Osteoblast (primary cell): ENCODE measurements at places on chromosomes 3 and 15. TPM values are rescaled to one million over a fixed set of nuclear protein-coding genes. Genes with fewer than 3 reads are reported as not detected.

DNA sequence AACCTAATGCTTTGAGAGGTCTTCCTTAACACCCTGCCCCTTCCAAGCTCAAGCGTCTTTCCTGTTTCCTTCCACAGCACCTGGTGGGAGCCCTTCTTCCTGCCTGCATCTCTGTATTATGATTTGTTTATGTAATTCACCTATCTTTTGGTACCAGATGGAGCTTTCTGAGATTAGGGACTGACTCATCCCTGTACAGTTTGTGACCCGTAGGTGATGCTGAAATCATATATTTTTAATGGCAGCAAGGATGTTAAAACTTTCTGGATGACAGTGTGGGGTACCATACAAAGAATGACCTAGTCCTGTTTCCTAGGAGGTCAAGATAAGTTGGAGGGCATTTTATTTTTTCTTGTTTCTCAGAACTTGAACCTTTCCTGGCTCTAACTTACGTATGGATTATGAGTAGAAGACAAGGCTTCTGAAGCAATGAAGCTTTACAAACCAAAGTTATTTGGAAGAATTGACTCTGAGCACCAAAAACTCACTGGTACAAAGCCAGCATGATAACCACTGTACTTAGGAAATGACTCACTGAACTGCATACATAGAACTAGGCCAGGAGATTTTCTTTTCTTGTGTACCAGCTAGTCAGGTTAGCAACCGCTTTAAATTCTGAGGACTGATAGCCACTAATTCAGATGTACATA is 46.6 kb downstream of the HHLA2 start:
- DNase-seq = peak; percentile 34
- H3K36me3 ChIP-seq = no peaks in the 10 kb centered on the region
- H3K27me3 ChIP-seq = peaks cover 7% of the 10 kb centered on the region
- H3K27ac ChIP-seq = no peak overlapping the region
- no peaks in the 10 kb centered on the region for H3K4me1 ChIP-seq

ROPN1 gene
- total RNA-seq = not detected in 2 replicates

- peaks cover 48% of the 10 kb centered on the region for H3K4me1 ChIP-seq
- no peaks in the 10 kb centered on the region for H3K36me3 ChIP-seq
- no peaks in the 10 kb centered on the region for H3K27me3 ChIP-seq
- peak; percentile 92 for DNase-seq
These were observed 53.5 kb downstream of the SUCNR1 start for GRCh38 chr3:151926956-151927355.

DNA sequence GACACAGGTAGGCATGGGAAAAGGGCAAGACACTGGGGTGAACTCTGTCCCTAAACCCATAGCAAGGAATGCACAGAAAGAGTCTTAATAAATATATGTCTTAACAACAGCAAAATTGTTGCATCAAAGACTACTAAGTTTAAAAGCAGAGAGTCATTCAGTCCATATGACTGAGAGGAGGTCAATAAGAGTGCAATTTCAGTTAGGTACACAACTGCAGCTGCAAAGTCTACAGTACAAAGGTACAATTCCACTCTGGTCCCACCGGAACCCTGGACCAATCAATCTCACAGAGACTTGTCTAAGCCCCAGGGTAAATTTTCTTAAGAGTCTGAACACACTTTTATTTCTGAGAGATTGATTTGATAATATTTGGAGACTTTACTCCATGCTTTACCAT is 6.9 kb downstream of the CP start:
- H3K4me3 ChIP-seq = no peak overlapping the region
- H3K27ac ChIP-seq = no peak overlapping the region
- H3K36me3 ChIP-seq = no peaks in the 10 kb centered on the region

- no peak overlapping the region for H3K4me3 ChIP-seq
- DNase-seq = no peak
- H3K27ac ChIP-seq = no peak overlapping the region
- no peaks in the 10 kb centered on the region for H3K36me3 ChIP-seq
These were observed 15.2 kb upstream of the PIK3R4 start for GRCh38 chr3:130761730-130762311.

GLDN gene
- 0.59 and 1.1 TPM in 2 replicates for total RNA-seq

PRRT3 gene
- 3.5 and 4.3 TPM in 2 replicates for total RNA-seq

RFX7 gene
- total RNA-seq = 7.6 and 8.5 TPM in 2 replicates

SERPINI1 gene
- total RNA-seq = 1.4 and 2.7 TPM in 2 replicates

DNA sequence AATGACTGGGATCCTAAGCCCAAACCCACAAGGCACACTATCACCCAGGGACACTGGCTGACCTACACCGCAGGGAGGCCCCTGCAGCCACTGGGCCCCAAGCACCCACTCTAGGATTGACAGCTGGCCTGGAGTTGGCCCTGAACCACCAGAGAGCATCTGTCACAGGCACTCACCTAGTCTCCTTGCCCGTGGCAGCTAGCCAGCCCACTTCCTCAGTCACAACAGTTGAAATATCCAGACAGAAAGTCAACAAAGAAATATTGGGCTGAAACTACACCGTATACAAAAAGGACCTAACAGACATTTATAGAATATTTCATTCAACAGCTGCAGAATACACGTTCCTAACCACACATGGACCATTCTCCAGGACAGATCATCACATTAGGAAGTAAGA is 5.2 kb upstream of the SPINK8 start:
- no peak overlapping the region for H3K27ac ChIP-seq
- no peaks in the 10 kb centered on the region for H3K36me3 ChIP-seq
- H3K4me3 ChIP-seq = no peak overlapping the region

- no peaks in the 10 kb centered on the region for H3K36me3 ChIP-seq
- H3K4me3 ChIP-seq = no peak overlapping the region
- H3K27me3 ChIP-seq = no peaks in the 10 kb centered on the region
- no peak for DNase-seq
These were observed 406.3 kb downstream of the MAGI1 start for GRCh38 chr3:65632414-65632813.

- DNase-seq = no peak
- no peak overlapping the region for H3K27ac ChIP-seq
- no peak overlapping the region for H3K4me3 ChIP-seq
- H3K4me1 ChIP-seq = peaks cover 17% of the 10 kb centered on the region
- H3K36me3 ChIP-seq = no peaks in the 10 kb centered on the region
These were observed 2.1 kb downstream of the TRIM69 start for GRCh38 chr15:44738340-44738984.

GRCh38 chr3:102761766-102762165 is 327.0 kb downstream of the ZPLD1 start:
- no peak overlapping the region for H3K4me3 ChIP-seq
- no peaks in the 10 kb centered on the region for H3K27me3 ChIP-seq

GRCh38 chr3:167120828-167121227 is 259.3 kb downstream of the ZBBX start:
- no peaks in the 10 kb centered on the region for H3K4me1 ChIP-seq
- H3K27me3 ChIP-seq = no peaks in the 10 kb centered on the region
- H3K36me3 ChIP-seq = no peaks in the 10 kb centered on the region
- H3K27ac ChIP-seq = no peak overlapping the region

CHRNA5 gene
- total RNA-seq = 0.29 and 0.36 TPM in 2 replicates

PPIP5K1 gene
- total RNA-seq = 20.3 and 45.1 TPM in 2 replicates

GRCh38 chr3:127964053-127964452 is 49.0 kb downstream of the KBTBD12 start:
- H3K4me3 ChIP-seq = no peak overlapping the region
- H3K36me3 ChIP-seq = no peaks in the 10 kb centered on the region
- DNase-seq = no peak
- peaks cover 39% of the 10 kb centered on the region for H3K27me3 ChIP-seq
- no peak overlapping the region for H3K27ac ChIP-seq

GRCh38 chr15:60353245-60353920 is 44.4 kb downstream of the ANXA2 start:
- H3K27ac ChIP-seq = peak overlapping the region; percentile 11
- no peak for DNase-seq
- peaks cover 95% of the 10 kb centered on the region for H3K36me3 ChIP-seq
- peaks cover 4% of the 10 kb centered on the region for H3K4me1 ChIP-seq
- H3K4me3 ChIP-seq = no peak overlapping the region

DNA sequence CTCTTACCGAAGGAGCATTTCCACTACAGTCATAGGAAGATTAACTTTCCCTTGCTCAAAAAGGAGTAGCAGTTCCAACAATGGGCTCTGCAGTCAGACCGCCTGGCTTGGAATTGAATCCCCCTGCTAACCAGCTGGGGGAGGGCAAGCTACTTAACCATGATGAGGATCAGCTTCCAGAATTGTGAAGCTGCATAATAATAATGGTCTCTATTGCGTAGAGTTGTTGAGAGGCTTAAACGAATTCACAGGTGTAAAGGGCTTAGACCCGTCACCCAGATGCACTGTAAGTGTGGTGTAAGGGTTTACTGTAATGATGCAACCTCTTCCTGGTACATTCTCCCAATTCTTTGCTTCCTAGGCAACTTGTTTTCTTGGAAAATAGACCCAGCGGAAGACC is 185.2 kb upstream of the RGMA start:
- no peak for DNase-seq
- H3K27ac ChIP-seq = no peak overlapping the region
- no peaks in the 10 kb centered on the region for H3K4me1 ChIP-seq

DNA sequence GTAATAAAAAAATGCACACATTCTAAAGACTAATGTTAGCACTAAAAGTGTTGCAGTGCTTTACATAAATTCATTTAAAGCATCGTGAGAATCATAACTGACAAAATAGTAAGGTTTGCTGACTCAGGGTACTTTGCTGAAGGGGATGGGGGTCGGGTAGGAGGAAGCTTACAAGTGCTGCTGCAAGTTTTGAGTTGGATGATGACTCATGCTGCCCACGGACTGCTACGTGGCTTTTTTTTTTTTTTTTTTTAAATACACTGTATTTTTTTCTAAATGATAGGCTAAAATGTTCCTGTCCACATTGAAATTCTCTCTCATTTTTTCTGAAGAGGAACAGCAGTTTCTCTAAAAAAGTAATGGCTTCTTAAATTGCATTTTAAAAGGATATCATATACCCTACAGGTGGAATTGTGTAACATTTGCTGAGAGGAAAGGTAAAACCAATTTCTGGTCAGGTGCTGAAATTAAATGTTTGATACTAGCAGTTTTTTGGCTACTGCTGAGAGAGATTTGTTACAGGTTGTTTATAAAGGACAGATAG is 2.2 kb downstream of the MAPK6 start:
- no peaks in the 10 kb centered on the region for H3K27me3 ChIP-seq
- DNase-seq = peak; percentile 96
- peak overlapping the region; percentile 96 for H3K4me3 ChIP-seq
- peak overlapping the region; percentile 99 for H3K27ac ChIP-seq
- peaks cover 24% of the 10 kb centered on the region for H3K4me1 ChIP-seq

DNA sequence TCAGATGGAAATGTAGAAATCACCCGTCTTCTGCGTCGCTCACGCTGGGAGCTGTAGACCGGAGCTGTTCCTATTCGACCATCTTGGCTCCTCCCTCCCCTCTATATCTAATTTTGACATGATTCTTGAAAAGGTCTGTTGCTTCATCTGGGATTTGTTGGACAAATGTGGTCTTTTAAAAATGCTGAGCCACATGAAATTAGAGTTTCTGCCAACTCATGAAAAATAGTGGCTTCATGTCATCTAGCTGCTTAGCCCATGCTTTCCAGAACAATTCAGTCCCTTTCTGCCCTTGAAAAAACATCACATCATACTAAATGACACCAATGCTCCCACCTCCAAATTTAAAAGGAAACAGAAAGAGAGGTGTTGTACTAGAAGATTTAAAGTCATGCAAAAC is 148.6 kb upstream of the EIF1B start:
- no peak for DNase-seq
- no peaks in the 10 kb centered on the region for H3K36me3 ChIP-seq
- no peak overlapping the region for H3K4me3 ChIP-seq
- no peaks in the 10 kb centered on the region for H3K27me3 ChIP-seq

VILL gene
- total RNA-seq = 6.8 and 7.6 TPM in 2 replicates

DNA sequence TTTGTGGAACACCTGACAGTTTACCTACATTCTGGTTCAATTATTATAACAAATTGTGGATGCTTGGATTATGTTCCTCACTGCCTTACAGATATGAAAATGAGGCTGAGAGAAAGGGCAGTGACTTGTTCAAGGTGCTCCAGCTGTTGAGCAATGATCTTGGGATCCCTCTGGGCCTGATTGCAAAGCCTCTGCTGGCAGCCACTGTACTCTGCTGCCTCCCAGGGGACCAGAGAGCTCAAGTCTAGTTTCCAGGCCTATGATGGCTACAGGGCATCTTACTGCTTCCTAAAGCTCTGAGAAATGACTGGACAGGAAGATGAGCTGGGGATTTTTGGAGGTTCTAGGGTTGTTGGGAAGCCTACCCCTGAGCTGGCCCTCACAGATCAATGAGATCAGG is 2.3 kb upstream of the SHC4 start:
- H3K27ac ChIP-seq = no peak overlapping the region
- DNase-seq = peak; percentile 65
- no peaks in the 10 kb centered on the region for H3K36me3 ChIP-seq

DNA sequence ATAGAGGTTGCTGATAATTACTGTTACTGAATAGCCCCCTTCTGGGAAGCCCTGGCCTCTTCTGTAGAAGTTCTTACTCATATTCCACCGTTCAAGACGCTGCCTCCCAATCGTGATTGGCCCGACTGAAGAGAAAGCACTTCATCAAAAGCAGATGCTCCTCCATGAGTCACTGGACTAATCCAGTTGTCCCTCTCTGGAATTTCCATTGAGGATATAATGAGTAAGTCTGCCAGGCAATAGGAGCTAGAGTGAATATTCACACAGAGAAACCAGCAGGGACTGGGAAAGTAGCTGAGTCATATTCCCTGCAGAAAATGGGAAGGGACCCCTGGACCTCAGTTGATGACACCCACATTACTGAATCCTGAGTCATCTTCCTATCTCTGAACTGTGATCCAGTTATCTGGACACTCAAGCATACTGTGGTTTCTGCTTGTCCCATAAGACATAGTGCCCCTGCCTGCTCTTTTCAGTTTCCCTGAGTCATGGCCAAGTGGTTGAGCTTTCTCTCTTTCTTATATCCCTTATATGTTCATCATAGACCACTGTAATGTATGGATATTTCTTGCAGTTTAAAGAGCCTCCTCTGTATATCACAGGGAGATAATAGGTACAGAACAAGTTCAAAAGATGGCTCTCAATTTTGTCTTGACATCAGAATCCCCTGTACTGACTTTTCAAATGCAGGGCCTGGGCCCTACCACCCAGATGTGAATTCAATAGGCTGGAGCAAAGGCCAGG is 151.2 kb upstream of the CDIN1 start:
- no peak overlapping the region for H3K4me3 ChIP-seq
- H3K4me1 ChIP-seq = peaks cover 50% of the 10 kb centered on the region
- H3K36me3 ChIP-seq = no peaks in the 10 kb centered on the region
- peak overlapping the region; percentile 89 for H3K27ac ChIP-seq

SYNM gene
- total RNA-seq = 4.0 and 4.4 TPM in 2 replicates

DNA sequence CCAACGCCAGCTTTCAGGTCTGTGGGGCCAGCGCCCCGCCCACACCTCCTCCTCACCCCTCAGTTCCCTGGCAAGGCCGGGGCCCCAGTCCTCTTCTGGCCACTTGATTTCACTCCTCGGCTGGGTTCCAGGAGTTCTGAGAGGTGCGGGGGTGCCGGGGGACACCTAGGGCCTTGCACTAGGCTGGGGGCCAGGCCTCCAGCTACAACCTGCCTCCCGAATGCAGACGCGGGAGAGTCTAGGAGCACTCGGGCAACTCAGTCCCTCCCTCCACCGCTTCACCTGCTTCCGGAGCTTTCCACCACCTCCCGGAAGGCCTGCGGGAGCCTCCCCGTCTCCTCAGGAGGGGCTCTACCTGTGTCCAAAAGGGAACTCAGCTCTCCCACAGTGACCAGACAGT is 35.6 kb downstream of the TNK2 start:
- no peak overlapping the region for H3K27ac ChIP-seq
- DNase-seq = peak; percentile 71
- H3K4me3 ChIP-seq = no peak overlapping the region

TMEM212 gene
- total RNA-seq = not detected in 2 replicates

UROC1 gene
- total RNA-seq = not detected in 2 replicates
